ENCODE measurements at places on chromosomes 2 and 18.

- no peak for DNase-seq
- H3K4me1 ChIP-seq = peaks cover 8% of the 10 kb centered on the region
- H3K36me3 ChIP-seq = peaks cover 20% of the 10 kb centered on the region
- no peak overlapping the region for H3K27ac ChIP-seq
- no peak overlapping the region for H3K4me3 ChIP-seq
- no peaks in the 10 kb centered on the region for H3K27me3 ChIP-seq
Observed at GRCh38 chr2:238450440-238450861, 23.7 kb downstream of the ASB1 start.

DNA sequence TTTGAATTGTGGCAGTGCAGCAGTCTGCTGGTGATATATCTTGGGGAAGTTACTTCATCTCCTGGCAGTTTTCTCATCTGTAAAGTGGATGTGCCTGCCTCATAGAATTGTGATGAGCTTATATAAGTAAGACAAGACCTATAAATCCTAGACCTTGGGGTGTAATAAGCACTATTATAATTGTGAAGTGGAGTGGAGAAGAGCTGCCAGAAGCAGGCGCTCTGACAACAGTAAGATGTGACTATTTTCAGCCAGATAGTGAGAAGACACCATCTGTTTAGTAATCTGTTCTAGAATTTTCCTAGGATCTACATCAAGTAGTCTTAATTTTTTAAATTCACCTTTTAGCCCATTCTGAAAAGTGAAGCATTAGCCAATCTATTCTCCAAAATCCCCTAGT lies 85.6 kb upstream of the TSPYL6 start:
- DNase-seq = no peak
- peaks cover 10% of the 10 kb centered on the region for H3K27me3 ChIP-seq
- no peaks in the 10 kb centered on the region for H3K4me1 ChIP-seq
- no peaks in the 10 kb centered on the region for H3K36me3 ChIP-seq
- H3K27ac ChIP-seq = no peak overlapping the region

DNA sequence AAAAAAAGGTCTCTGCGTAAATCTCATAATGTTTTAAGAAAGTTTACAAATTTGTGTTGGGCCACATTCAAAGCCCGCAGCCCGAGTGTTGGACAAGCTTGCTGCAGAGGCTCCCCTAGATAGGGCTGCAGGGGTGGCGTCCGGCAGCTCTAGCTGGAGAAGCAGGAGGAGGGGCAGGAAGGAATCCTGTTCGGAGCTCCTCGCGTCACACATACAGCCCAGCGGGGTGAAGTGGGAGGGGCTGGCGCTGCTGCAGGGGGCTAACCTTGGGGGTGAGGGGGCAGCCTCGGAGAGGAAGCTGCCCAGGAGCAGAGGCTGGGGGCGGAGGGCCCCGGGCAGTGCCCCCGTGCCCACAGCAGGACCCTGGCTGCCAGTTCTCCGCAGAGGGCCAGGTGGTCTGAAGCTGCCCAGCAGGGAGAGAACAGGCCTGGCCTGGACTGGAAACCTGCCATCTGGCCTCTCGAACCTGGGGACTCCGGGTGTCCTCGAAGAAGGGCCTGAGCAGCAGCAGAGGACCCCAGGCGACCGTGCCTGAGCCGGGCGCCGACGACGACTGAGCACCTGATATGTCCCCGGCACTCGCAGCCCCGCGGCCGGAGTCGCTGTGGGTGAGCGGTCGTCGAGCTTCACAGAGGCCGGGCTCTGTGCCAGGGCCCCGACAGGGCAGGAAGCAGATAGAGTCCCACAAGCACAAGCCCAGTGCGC lies 2.6 kb upstream of the GPR35 start:
- H3K36me3 ChIP-seq = peaks cover 5% of the 10 kb centered on the region
- H3K27ac ChIP-seq = peak overlapping the region; percentile 98
- H3K4me1 ChIP-seq = peaks cover 54% of the 10 kb centered on the region
- peaks cover 2% of the 10 kb centered on the region for H3K27me3 ChIP-seq
- peak overlapping the region; percentile 82 for H3K4me3 ChIP-seq
- peak; percentile 63 for DNase-seq

GRCh38 chr2:71558300-71559051 lies 105.1 kb downstream of the DYSF start:
- H3K27me3 ChIP-seq = peaks cover 2% of the 10 kb centered on the region
- no peak overlapping the region for H3K27ac ChIP-seq
- DNase-seq = no peak
- no peaks in the 10 kb centered on the region for H3K4me1 ChIP-seq
- no peak overlapping the region for H3K4me3 ChIP-seq

DNA sequence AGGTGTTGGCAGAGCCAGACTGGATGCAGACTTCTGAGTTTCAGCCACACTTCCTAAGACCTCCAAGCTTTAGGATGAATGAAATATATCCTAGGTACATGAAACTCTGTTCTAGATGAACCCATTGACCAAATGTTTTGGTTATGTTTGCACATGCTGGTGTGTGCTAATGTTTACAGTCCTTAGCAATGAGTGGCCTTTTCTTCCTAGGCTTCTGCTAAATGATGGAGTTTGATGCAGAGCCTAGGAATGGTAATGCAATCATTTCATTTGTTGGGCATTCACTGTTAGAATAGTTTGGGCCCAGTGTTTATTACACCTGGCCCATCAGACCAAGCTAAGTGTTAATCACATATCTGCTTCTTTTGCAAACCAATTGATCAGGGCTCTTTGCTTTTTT lies 464.7 kb downstream of the MEIS1 start:
- peaks cover 4% of the 10 kb centered on the region for H3K27me3 ChIP-seq
- no peak for DNase-seq
- H3K4me3 ChIP-seq = no peak overlapping the region
- H3K36me3 ChIP-seq = no peaks in the 10 kb centered on the region
- no peaks in the 10 kb centered on the region for H3K4me1 ChIP-seq

GRCh38 chr2:166184789-166185188 lies 57.0 kb upstream of the SCN1A start:
- no peaks in the 10 kb centered on the region for H3K27me3 ChIP-seq
- DNase-seq = no peak
- no peaks in the 10 kb centered on the region for H3K4me1 ChIP-seq
- no peak overlapping the region for H3K27ac ChIP-seq

GRCh38 chr2:216497382-216498069 lies 1.1 kb upstream of the RPL37A start:
- peaks cover 3% of the 10 kb centered on the region for H3K27me3 ChIP-seq
- peaks cover 28% of the 10 kb centered on the region for H3K36me3 ChIP-seq
- no peak for DNase-seq
- peaks cover 49% of the 10 kb centered on the region for H3K4me1 ChIP-seq

GRCh38 chr2:107276034-107276433 lies 390.1 kb upstream of the ST6GAL2 start:
- DNase-seq = no peak
- H3K4me3 ChIP-seq = no peak overlapping the region
- H3K27me3 ChIP-seq = no peaks in the 10 kb centered on the region
- H3K4me1 ChIP-seq = no peaks in the 10 kb centered on the region
- no peaks in the 10 kb centered on the region for H3K36me3 ChIP-seq

DNA sequence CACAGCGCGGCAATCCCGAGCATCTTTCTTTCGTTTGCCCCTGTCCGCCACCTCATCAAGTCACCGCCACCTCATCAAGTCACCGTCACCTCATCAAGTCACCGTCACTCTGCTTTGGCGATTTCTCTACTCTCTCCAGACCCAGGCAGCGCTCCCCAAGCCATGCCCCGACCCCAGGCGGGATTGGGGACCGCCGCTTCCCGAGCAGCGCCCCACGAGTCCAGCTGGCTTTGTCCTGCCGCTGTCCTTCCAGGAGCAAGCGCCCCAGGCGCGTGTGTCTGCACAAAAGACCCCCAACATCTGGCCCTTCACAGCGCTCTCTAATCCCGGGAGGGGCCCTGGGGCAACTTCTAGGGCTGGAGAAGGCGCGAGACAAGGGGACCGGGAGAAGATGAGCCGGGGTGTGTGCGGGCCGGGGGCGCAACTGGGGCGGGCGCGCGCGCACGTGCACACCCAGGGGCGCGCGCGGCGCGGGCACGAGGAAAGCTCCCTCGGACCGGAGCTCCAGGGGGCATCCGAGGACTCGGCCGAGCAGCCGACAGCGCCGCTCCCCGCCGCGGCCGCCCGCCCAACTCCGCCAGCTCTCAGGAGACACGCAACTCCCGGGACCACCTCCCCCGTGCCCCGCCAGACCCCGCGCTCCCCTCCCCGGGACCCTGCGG lies 633 bp upstream of the RNF152 start:
- H3K36me3 ChIP-seq = no peaks in the 10 kb centered on the region
- peaks cover 12% of the 10 kb centered on the region for H3K4me1 ChIP-seq

- peaks cover 36% of the 10 kb centered on the region for H3K4me1 ChIP-seq
- H3K36me3 ChIP-seq = no peaks in the 10 kb centered on the region
Observed at GRCh38 chr2:219496247-219496824, 2.4 kb upstream of the GMPPA start.

GRCh38 chr2:144971786-144972335 lies 451.9 kb upstream of the ZEB2 start:
- H3K27ac ChIP-seq = no peak overlapping the region
- no peaks in the 10 kb centered on the region for H3K27me3 ChIP-seq
- no peak for DNase-seq
- peaks cover 8% of the 10 kb centered on the region for H3K36me3 ChIP-seq
- H3K4me1 ChIP-seq = no peaks in the 10 kb centered on the region

DNA sequence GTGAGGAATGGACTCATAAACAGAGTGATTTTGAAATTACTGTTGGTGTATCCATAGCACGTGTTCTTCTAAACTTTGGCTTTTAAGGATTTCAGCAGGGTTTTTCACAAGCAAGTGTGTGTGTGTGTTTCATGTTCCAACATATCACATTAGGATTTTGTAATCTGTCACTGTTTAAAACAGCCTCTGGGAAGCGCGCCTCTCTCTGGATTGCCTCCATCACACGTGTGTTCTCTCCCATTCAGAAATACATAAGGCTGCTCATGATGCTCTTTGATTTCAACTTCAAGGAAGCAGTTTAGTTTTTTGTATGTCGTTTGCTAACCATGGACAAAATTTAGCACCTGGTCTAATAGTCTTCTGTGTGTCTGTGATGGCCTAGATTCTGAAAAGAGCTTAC lies 370.4 kb downstream of the MTX2 start:
- peak overlapping the region; percentile 34 for H3K4me3 ChIP-seq
- no peak overlapping the region for H3K27ac ChIP-seq
- no peaks in the 10 kb centered on the region for H3K36me3 ChIP-seq
- DNase-seq = no peak
- H3K4me1 ChIP-seq = peaks cover 7% of the 10 kb centered on the region

All from immature natural killer cell (primary cell).